ENCODE measurements at places on chromosomes 6 and 20.

GRCh38 chr6:156905801-156906200 is 128.6 kb downstream of the ARID1B start:
- no peak for DNase-seq

GRCh38 chr6:44246663-44247337 is at the start of gene HSP90AB1:
Gene HSP90AB1 (plus strand): TSS chr6:44247101. CDS start chr6:44248630, 1,529 bp downstream.
- DNase-seq: peak; percentile 98

DNA sequence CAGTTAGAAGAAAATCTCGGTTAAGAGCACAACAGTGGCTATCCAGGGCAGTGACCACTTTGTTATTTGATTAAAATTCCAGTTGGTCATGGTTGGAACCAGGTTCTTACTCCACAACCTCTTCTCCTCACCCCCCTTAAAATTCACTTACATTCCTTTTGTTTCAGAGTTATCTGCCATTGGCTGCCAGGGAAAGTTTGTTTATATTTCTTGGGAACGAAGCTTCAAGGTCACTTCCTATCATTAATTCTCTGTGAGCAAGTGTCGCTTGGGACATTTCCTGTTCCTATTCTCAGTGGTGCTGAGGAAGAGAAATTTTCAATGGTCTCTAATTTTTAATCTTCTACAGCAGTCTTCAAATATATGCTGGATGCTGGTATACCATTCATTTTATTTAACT is 121.1 kb upstream of the COL21A1 start:
- DNase-seq: no peak

DNA sequence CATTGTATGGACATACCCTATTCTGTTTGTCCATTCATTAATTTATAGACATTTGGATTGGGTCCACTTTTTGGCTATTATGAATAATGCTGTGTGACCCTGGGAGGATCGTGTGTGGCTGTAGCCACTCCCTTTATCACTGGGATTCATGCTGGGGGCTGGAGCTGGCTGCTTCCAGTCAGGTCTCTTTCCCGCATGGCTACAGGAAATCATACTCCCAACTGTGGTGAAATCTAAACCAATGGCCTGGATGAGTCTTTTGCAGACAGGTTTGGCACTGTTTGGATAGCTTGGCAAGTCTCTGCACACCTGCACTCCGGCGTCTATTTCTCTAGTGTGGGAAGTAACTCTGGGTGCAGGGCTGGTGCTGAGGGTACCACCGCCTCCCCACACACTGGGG is 80.4 kb downstream of the RIN2 start:
- DNase-seq: peak; percentile 39

- peak; percentile 87 for DNase-seq
Observed at GRCh38 chr6:90121982-90122381, 174.7 kb downstream of the BACH2 start.

- DNase-seq: peak; percentile 81
Observed at GRCh38 chr6:135212020-135212806, 31.1 kb downstream of the MYB start.

- peak; percentile 52 for DNase-seq
Observed at GRCh38 chr20:24948939-24949679, at the start of gene CST7. Gene CST7 (plus strand): TSS chr20:24949269. CDS start chr20:24949506, 237 bp downstream.

DNA sequence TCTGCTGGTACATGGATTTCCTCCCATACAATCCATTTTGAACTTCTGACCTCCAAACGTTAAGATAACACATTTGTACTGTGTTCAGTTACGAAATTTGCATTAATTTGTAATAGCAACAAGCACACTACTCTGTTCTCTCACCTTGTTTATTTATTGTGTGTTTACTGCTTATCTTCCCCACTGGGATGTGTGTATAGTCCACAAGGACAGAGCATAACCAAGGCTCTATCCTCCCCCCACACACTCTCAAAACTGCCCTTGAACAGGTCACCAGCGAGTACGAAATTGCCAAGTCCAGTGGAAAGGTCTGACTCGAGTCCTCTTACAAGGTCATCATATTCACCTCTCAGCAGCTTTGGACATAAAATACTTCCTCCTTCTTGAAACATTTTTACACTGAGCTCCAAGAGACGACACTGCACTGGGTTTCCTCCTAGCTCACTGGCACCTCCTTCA is 18.6 kb downstream of the ADTRP start:
- no peak for DNase-seq

DNA sequence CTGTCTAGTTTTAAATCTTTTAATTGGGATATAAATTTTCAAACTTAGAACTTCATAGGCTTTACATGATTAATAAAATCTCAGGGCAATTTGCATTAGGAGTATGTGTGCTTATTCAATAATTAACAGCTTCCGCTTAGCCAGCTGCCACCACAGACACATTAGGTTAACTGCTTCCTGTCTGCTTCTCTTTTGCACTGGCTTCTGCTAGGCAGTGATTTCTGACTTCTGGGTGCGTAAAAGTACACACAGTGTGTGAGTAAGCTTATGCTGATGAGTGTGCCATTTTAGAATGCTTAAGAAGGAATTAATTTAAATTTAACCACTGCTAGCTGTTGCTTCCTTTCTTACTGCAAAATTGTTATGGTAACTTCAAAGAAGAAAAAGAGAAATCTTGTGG is 73.9 kb downstream of the F13A1 start:
- no peak for DNase-seq

DNA sequence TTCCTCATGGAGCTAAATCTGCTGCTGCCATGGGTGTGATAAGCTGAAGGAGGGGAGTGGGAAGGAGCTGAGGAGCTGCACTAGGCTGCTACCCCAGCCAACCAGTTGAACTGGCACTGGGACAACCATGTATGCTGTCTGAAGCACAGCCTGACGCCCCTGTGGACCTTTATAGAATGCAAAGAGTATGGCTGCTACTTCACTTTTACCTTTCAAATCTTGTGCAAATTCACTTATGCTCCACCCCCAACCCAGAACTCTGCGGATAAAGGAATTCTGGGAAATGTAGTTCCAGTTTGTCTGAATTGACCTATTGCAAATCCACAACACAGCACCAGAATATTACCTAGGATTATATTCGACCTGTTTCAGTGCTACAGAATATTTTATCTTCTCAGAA is 217.4 kb upstream of the SLC35B3 start:
- no peak for DNase-seq

DNA sequence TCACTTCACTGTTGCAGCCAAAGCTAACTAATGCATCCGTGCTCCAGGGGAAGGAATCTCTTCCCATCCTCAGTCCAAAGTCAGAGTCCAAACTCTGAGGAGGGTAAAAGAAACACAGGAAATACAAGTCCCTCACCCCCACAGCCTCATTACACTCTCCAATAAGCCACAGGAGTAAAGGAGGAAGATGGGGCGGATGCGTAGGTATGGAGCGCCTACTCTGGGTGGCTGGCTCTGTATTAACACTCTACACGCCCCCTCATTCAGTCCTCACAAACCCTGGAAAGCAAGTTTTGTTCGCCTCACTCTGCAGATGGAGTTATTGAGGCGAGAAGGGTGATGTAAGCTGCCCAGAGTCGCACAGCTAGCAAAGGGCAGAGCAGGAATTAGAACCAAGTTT is 242.9 kb downstream of the NRN1 start:
- no peak for DNase-seq

DNA sequence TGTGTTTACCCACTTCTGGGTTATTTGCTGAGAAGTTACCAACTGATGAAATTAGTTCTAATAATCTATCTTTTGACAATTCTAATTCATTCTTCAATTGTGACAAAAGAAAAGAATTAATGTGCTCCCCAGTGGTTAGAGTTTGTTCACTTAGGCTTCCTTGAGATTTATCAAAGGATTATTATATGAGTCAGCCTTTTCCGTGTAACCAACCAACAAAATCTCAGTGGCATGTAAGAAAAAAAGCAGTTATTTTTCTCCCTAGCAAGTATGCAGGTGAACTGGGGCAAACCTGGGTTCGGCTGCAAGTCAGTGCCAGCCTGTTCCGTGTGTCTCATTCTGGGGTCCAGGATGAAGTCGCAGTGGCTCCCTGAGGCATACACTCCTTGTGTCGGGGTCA is 28.8 kb upstream of the HIVEP1 start:
- DNase-seq: no peak

GRCh38 chr20:44027343-44028002 is 112.8 kb downstream of the TOX2 start:
- DNase-seq: no peak

DNA sequence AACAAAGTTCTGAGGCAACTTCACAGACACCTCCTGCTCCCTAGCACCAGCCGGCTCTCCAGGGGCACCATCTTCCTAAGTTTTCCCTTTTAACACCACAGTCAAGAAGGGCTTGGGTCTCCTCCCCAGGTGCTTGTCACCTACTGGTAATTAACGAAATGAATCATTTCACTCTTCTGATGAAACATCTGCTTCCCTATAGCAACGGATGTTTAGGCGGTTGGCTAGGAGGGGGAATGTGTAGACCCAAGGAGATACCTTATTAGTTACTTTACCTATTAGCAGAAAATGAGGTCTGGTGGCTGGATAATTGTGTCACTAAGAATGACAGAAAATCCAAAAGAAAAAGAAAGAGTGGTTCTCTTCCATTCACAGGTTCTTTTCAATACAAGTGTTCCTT is 46.3 kb upstream of the FABP7 start:
- DNase-seq: no peak

GRCh38 chr20:9128568-9128967 is 59.7 kb downstream of the PLCB4 start:
- no peak for DNase-seq

- DNase-seq: peak; percentile 86
Observed at GRCh38 chr20:31602779-31603441, 2.2 kb upstream of the ID1 start.

DNA sequence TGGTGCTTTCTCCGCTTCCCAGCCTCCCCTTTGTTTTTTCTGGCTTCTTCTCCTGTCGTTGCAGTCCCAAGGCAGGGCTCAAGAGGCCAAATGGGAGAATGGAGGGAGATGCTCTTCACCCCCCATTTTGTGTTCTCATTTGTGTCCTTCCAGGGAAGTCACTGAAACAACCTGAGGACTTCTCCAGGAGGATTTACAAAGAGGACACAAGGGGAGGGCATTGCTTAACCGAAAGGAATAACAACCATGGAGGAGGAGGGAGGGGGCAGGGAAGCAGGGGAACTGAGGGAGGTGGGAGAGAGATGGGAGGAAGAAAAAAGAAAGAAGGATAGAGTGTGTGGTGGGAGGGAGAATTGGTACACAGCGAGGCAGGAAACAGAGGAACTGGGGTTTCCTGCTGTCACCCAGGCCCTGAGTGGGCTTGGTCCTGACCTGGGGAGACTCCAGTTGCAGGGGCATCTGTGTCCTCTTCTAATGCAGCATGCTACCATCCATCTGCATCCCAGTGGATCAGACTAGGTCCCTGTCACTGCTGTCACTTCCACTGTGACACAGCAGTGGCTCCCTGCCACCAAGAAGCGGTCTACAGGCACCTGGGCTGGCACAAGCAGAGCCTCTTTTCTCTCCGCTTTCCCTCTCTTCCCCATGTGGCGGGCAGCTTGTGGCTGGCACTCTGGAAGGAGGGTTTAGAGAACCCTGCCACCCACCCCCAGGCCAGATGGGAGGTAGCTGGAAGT is 17.1 kb upstream of the MLN start:
- no peak for DNase-seq

GRCh38 chr20:33673410-33674293 is 576 bp downstream of the NECAB3 start:
- DNase-seq: no peak

DNA sequence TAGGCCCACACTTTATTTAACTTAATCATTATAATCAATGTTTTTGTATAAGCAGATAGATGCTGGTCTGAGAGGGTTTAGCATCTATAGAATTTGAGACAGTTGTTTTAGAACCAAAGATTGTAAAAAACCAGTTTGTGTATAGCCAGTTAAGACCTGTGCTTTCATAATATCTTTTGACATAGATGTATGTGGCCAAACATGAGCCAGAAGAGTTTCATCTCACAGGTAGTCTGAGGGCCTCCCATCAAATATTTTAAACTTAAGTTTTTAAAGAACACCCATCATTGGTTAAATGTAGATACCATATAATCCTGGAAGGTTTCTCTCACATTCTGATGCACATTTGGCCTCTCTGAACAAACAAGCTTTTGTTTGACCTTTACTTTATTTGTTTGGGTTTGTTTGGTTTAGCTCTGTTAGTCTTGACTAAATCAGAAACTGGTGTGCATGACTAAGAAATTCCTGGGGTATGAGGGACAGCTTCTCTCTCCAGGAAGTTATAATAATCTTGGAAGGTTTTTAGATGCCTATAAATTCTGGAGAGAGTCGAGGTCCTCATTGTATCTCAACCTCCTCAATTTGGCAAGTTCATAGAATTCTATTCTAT is 58.0 kb upstream of the TMEM200A start:
- DNase-seq: peak; percentile 80

- DNase-seq: peak; percentile 18
Observed at GRCh38 chr6:19834858-19835257, 2.3 kb upstream of the ID4 start.

DNA sequence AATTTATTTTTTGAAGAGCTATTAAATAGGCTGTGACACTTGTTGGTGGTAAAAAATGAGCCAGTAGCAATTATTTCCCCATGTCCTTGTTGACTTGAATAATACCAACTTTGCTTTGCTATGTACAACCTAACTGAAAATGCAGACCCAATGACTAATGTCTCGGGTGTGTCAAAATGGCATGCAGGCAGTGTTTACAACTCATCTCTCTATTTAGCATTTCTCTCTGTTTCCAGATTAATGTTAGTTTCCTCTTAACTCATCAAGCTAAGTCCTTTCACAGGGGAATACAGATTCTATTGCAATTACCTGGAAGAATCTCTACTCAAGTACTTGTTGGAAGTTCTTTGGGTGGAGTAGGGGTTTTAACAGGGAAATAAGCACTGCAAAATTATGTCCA is 504.4 kb downstream of the BCKDHB start:
- DNase-seq: peak; percentile 69

DNA sequence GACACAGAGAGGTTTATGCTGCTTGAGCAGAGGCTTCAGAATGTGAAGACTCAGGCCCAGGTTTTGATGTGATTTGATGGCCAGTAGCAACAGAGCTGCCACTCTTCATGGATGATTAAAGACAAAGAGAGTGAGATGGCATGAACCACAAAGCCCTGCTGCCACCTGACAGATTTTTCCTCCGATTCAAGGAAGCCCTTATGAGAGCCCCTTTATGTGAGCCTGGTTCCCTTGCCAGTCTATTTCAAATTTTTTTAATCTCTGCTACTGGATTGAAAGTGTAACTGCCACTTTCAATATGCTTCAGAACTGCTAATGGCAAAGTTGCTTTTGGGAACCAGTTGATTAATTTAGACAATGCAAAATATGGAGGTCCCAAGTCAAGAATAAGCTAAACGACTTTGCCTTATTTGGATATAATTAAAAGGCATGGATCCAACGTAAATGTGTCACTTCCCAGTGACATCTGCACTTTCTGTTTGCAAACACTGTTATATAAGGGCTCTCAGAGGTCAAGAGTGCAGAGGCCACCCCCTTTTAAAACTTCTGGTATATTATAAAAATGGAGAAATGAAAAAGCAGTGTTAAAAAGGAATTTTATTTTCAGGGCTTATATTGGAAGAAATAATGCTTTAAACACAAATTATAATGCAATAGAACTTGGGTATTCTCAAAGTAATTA is 238.9 kb upstream of the FLRT3 start:
- DNase-seq: no peak

GRCh38 chr6:151089978-151090377 is 149.8 kb upstream of the AKAP12 start:
- DNase-seq: no peak

All from mammary epithelial cell (primary cell).